T-cell (primary cell): ENCODE measurements at places on chromosomes 11 and 22. TPM values are rescaled to one million over a fixed set of nuclear protein-coding genes. Genes with fewer than 3 reads are reported as not detected.
A peak's percentile ranks its signal among the peaks of the same experiment; 100 is the strongest.

GRCh38 chr11:122207505-122207904, 91.5 kb upstream of the BLID start:
- no peaks in the 10 kb centered on the region for H3K4me1 ChIP-seq
- H3K36me3 ChIP-seq: no peaks in the 10 kb centered on the region
- no peak overlapping the region for H3K4me3 ChIP-seq

GRCh38 chr22:41429232-41429950, 17.2 kb downstream of the TOB2 start:
- no peak for DNase-seq
- H3K4me3 ChIP-seq: no peak overlapping the region
- H3K4me1 ChIP-seq: peaks cover 8% of the 10 kb centered on the region
- peaks cover 16% of the 10 kb centered on the region for H3K36me3 ChIP-seq
- no peaks in the 10 kb centered on the region for H3K27me3 ChIP-seq
- H3K27ac ChIP-seq: no peak overlapping the region

- H3K4me3 ChIP-seq: no peak overlapping the region
- DNase-seq: no peak
- peaks cover 13% of the 10 kb centered on the region for H3K36me3 ChIP-seq
- H3K27ac ChIP-seq: no peak overlapping the region
- no peaks in the 10 kb centered on the region for H3K27me3 ChIP-seq
Measured at GRCh38 chr11:44760917-44761550, 34.3 kb downstream of the TSPAN18 start.

DNA sequence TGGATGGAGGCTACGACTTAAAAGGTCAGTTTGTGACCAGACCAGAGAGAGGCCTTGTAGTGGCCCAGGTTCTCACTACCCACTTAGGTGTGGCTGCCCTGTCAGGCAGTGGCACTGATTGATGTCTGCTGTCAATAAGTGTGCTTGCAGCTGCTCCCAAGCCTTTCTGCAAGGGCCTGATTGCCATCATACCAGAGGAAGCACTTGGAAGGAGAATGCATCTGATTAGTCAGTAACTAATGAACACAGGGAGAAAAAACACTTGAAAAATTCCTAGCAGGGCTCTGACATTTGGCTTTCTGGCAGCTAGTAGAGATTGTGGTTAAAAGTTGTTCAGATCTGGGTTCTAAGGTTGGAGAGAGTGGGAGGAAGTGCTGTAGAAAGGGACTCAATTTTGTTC, 107.5 kb downstream of the NAV2 start:
- H3K4me3 ChIP-seq: no peak overlapping the region
- no peak for DNase-seq
- no peaks in the 10 kb centered on the region for H3K4me1 ChIP-seq
- no peaks in the 10 kb centered on the region for H3K36me3 ChIP-seq
- H3K27ac ChIP-seq: no peak overlapping the region

GRCh38 chr22:46085828-46086576, 64.3 kb upstream of the PPARA start:
- DNase-seq: no peak
- no peaks in the 10 kb centered on the region for H3K27me3 ChIP-seq
- H3K36me3 ChIP-seq: no peaks in the 10 kb centered on the region
- no peaks in the 10 kb centered on the region for H3K4me1 ChIP-seq
- H3K4me3 ChIP-seq: no peak overlapping the region

DNA sequence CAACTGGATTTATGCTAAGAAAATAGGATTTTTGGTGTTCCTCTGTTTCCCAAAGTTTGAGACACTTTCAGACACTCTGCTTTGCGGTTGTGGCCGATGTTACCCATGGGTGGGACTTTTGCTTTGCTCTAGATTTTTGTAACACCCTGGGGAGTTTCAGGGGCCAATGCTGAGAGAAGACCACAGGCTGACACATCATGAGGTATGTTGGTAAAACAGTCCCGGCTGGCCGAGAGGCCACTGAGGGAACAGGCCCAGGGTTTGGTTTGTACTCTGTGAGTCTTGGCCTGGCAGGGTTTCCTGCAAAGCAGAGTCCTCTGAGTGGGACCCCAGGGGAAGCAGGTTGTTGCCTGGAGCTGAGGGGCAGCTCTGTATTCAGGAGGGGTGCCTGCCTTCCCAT, 78.5 kb upstream of the PITPNB start:
- H3K27me3 ChIP-seq: peaks cover 4% of the 10 kb centered on the region
- H3K4me3 ChIP-seq: no peak overlapping the region
- no peaks in the 10 kb centered on the region for H3K4me1 ChIP-seq
- H3K27ac ChIP-seq: no peak overlapping the region

GRCh38 chr22:24805790-24806662, at the start of gene SGSM1:
TSS of gene SGSM1 (plus strand) at chr22:24806211. CDS start at chr22:24806326, 115 bp downstream.
- peaks cover 22% of the 10 kb centered on the region for H3K4me1 ChIP-seq
- no peaks in the 10 kb centered on the region for H3K36me3 ChIP-seq
- H3K4me3 ChIP-seq: peak within 1 kb of the TSS; percentile 64

- H3K4me1 ChIP-seq: no peaks in the 10 kb centered on the region
- DNase-seq: no peak
- H3K27ac ChIP-seq: no peak overlapping the region
- no peak overlapping the region for H3K4me3 ChIP-seq
- H3K36me3 ChIP-seq: no peaks in the 10 kb centered on the region
Measured at GRCh38 chr11:17595526-17596309, 48.7 kb downstream of the OTOG start.

DNA sequence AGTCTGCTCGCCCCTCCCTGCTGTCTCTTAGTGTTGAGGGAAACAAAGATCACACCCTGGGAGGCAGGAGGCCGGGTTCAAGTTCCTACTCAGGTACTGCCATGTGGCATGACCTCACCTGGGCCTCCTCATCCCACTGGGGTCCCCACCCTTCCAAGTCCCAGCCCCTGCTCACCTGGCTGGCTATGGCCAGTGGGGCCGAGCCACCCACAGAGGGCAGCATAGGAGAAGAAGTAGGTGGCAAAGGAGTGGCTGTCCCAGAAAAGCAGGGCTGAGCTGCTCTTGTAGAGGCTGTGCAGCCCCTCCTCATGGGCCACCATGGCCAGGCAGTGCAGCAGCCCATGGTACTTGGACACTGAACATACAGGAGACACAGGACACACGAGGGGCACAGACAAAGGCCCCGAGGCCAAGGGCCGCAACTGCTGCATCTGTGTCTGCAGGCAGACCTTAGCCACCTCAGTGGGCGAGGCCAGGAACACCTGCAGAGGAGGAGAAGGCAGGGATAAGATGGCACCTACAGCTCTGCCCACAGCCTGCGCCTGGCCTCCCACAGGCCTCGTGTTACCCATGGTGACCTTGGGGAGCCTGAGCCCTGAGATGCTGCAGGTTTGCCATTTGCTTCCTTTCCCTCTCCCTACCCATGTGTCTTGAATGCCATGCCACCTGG, 50.6 kb upstream of the MPEG1 start:
- H3K4me1 ChIP-seq: no peaks in the 10 kb centered on the region
- H3K36me3 ChIP-seq: no peaks in the 10 kb centered on the region
- H3K4me3 ChIP-seq: no peak overlapping the region
- DNase-seq: no peak
- H3K27ac ChIP-seq: no peak overlapping the region

DNA sequence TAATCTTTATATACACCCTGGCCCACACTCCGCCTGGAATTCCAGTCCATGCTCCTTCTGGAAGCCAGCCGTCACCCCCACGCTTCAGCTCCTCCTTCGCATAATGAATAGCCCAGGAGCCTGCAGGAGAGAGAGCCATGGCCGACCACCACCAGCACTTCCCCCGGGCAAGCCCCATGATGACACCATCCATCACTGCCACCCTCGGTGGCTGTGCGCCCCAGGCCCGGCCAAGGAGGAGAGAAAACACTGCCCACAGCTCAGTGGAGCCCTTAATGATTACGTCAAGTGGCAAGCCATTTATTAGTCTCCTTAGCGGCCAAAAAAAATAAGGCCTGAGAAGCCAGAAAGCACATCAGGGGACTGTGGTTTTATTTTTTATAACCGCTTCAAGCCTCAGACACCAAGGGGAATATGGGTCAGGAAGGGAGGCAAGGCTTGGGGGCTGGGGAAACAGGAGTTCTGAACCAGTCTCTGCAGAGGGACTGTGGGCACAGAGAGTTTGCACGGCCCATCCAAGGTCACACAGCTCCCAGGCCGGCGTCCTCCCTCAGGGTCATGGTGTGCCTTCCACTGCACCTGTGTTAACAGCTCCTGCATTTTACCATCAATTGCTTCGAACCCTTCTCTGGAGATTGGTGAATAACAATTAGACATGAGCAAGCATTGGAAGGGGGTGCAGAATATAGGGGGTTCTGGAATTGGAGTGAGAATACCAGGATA, 134.3 kb downstream of the MN1 start:
- no peak for DNase-seq
- H3K4me3 ChIP-seq: no peak overlapping the region
- H3K27me3 ChIP-seq: no peaks in the 10 kb centered on the region
- H3K4me1 ChIP-seq: peaks cover 3% of the 10 kb centered on the region
- no peaks in the 10 kb centered on the region for H3K36me3 ChIP-seq

DNA sequence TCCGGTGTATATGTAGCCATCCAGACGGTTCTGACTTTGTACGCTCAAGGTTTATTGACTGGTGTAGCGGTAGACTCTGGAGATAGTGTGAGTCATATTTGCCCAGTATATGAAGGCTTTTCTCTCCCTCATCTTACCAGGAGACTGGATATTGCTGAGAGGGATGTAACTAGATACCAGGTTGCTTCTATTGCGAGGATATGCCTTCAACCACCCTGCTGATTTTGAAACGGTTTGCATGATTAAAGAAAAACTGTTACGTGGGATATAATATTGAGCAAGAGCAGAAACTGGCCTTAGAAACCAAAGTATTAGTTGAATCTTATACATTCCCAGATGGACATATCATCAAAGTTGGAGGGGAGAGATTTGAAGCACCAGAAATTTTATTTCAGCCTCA, 84.3 kb downstream of the GGT1 start:
- H3K27ac ChIP-seq: no peak overlapping the region
- H3K4me3 ChIP-seq: no peak overlapping the region
- no peak for DNase-seq
- H3K27me3 ChIP-seq: peaks cover 7% of the 10 kb centered on the region
- no peaks in the 10 kb centered on the region for H3K4me1 ChIP-seq

DNA sequence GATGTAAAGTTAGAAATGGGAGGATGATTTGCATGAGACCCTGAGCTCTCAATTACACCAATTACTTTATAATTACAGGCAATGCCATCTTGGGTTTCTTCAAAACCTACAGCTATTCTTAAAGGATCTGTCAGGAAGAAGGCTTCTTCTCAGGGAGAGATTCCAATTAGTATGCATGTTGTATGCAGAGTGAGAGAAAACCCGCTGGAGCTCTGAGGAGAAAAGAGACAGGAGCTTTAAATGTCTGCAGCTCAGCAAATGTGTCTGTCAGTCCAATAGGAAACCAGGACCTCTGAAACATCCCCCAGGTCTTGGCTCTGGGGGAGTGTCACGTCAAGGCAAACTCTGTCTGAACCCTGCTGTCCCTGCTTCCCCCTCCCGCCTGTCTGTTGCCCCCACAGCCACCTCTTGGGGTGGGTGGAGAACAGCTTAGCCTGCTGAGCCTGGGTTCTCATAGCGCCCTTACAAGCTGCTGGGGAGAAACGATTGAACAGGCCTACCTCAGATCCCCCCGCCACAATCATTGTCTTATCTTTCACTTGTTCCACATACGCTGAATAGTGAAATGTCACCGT, 140.2 kb downstream of the SPATA19 start:
- H3K27me3 ChIP-seq: no peaks in the 10 kb centered on the region
- H3K27ac ChIP-seq: no peak overlapping the region
- no peaks in the 10 kb centered on the region for H3K36me3 ChIP-seq
- H3K4me1 ChIP-seq: no peaks in the 10 kb centered on the region
- H3K4me3 ChIP-seq: no peak overlapping the region

TRMT112 gene
- 104 TPM for total RNA-seq

TRPM5 gene
- 0.37 TPM for total RNA-seq

PKDREJ gene
- total RNA-seq: not detected
